ENCODE measurements at places on chromosomes 13 and 19. TPM values are rescaled to one million over a fixed set of nuclear protein-coding genes. Genes with fewer than 3 reads are reported as not detected.

SAFB gene
- total RNA-seq = 39.6 TPM

CGB7 gene
- not detected for total RNA-seq

GRCh38 chr19:10600149-10600548 is 13.0 kb upstream of the AP1M2 start:
- no peak for DNase-seq

DNA sequence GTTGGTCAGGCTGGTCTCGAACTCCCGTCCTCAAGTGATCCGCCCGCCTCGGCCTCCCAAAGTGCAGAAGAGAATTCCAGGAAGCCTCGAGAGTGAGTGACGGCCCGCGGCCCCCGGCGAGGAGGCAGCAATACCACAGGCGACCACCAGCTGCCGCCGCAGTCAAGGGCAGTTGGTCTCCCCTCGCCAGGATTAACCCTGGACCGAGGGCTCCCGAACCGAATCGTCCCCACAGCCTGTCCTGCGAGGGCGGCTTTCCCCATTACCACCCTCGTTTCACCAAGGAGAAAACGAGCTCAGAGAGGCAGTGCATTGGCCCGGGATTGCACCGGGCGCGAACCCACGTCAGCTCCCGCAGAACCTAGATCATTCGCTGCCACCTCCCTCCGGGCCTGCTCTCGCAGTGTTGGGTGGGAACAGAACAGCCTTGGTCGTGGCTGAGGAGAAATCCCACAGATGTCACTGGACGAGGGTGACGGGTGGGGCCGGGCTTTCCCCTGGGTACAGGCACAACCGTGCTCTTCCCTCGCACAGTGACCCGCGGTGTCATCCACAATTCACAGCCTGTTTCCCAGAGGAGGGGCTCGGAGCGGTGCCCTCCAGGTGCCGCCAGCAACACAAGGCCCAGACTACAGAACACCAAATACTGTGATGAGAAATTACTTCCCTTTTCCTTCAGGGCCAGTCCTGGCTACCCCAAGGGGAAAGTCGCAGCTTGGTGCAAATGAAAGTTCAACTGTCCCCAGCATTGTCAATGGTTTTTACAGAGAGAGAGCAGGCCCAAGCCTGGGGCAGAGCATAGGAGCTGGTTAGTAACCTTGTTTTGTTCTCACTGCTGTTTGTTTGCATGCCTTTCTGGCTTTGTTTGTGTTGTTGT is 24.8 kb downstream of the C2CD4C start:
- no peak for DNase-seq

DNA sequence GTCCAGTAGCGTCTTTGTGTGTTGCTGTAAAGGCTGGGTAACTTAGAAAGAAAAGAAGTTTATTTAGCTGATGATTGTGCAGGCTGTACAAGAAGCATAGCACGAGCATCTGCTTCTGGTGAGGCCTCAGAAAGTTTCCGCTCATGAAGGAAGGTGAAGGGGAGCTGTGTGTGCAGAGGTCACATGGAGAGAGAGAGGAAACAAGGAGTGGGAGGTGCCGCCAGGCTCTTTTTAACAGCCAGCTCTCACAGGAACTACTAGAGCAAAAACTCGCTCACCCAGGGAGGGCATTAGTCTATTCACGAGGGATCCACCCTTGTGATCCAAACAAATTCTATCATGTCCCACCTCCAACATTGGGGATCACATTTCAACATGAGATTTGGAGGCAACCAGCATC is 99.8 kb downstream of the GPR12 start:
- DNase-seq = no peak

NXNL1 gene
- not detected for total RNA-seq

- DNase-seq = no peak
Measured at GRCh38 chr19:39401549-39402345, 4.9 kb upstream of the ZFP36 start.

DNA sequence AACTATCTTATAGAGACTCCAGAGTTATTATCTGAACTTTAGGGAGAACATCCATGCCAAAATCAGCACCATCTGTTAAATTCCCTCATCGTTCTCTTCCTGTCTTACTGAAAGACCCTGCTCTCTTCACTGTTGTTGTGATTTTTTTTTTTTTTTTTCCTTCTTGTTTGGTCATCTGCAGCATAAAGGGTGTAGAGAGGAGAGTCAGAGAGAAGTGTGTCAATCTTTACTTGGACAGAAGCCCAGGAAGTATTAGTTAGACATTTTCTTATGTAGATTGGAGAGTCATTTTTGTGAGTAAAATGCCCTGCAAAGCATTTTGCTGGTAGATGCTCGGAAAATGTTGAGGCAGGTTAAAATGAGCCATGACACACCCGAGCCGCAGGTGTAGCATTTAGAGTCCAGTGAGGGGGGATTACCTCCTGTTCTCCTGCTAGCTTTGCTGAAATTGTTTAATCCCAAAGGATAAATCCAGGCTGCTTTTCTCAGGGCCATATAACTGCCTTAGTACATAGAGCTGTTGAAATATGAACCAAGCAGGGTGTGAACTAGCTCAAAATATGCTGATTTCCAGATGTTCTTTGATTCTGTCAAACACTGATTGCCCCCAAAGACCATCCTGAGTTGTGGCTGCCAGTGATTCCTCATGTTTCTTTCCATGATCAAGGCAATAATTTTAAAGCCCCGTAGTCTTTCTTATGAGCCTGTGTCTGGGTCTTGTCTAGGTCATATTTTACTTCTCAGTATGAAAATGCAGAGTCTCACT is 143.5 kb downstream of the DCT start:
- no peak for DNase-seq
